ENCODE measurements at places on chromosomes 6 and 20.
A peak's percentile ranks its signal among the peaks of the same experiment; 100 is the strongest.

DNA sequence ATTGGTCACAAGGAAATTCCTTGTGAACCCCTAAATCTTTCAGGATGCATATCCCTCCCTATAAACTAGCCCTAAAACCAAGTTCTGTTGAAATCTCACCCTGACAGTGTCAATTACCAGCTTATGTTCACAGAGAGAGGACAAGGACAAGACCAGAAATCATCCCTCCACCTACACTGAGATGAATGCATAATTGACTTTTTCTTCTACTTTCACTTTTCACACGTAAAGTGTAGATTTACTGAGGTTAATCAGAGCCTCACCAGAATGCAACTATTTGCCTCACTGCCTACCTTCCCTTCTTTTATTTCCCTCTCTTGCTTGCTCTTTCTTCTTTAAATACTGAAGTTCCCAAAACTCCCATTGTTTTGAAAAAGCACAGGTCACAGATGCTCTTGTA, 15.3 kb upstream of the NKAIN2 start:
- no peaks in the 10 kb centered on the region for H3K27me3 ChIP-seq
- H3K4me1 ChIP-seq = no peaks in the 10 kb centered on the region
- no peak overlapping the region for H3K4me3 ChIP-seq
- no peak overlapping the region for H3K27ac ChIP-seq
- H3K36me3 ChIP-seq = no peaks in the 10 kb centered on the region

- H3K4me3 ChIP-seq = no peak overlapping the region
- DNase-seq = no peak
- H3K36me3 ChIP-seq = no peaks in the 10 kb centered on the region
Observed at GRCh38 chr6:53608396-53608795, 57.2 kb downstream of the KLHL31 start.

DNA sequence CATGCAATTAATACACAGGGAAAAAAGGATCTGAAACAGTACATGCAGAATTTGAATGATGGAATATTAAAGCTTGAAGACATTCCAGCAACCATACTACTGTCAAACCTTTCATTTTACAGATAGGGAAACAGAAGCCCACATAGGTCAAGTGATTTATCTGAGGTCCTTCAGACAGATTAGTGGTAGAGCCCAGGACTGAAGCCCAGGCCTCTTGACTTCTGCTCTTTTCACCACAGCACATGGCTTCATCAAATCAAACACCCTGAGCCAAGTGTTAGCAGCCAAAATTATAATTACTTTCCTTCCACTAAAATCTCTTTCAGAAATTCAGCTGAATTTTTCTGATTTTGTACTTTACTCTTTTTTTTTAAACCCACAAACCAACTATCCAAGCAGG, 435.6 kb upstream of the RUNX2 start:
- H3K36me3 ChIP-seq = peaks cover 5% of the 10 kb centered on the region
- H3K4me1 ChIP-seq = no peaks in the 10 kb centered on the region
- no peak for DNase-seq

- H3K27ac ChIP-seq = no peak overlapping the region
- H3K4me3 ChIP-seq = no peak overlapping the region
- no peaks in the 10 kb centered on the region for H3K36me3 ChIP-seq
- DNase-seq = no peak
- no peaks in the 10 kb centered on the region for H3K27me3 ChIP-seq
- H3K4me1 ChIP-seq = no peaks in the 10 kb centered on the region
Observed at GRCh38 chr6:4463236-4463635, 313.0 kb upstream of the CDYL start.

DNA sequence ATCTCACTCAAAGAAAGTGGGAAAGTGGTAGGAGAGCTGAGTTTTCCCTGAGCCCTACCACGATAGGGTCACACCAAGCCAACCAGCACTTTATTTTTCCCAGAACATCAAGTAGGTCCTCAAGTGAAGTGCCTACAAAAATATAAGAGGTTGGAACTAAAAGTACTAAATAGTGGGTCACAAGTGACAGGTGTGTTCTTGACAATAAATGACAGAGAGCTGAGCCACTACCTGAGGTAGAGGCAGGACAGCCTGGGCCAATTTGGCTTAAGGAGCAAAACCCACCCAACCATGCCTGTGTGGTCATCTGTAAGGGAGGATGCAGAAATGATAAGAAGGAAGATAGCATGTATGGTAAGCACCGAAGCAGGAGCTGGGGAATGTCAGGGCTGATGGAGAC, 154.8 kb upstream of the SSTR4 start:
- H3K36me3 ChIP-seq = no peaks in the 10 kb centered on the region
- DNase-seq = no peak
- no peak overlapping the region for H3K4me3 ChIP-seq
- H3K4me1 ChIP-seq = no peaks in the 10 kb centered on the region
- no peaks in the 10 kb centered on the region for H3K27me3 ChIP-seq

GRCh38 chr6:137685798-137686375, 181.2 kb upstream of the TNFAIP3 start:
- DNase-seq = no peak
- peaks cover 7% of the 10 kb centered on the region for H3K36me3 ChIP-seq
- H3K4me3 ChIP-seq = no peak overlapping the region
- H3K27ac ChIP-seq = no peak overlapping the region

DNA sequence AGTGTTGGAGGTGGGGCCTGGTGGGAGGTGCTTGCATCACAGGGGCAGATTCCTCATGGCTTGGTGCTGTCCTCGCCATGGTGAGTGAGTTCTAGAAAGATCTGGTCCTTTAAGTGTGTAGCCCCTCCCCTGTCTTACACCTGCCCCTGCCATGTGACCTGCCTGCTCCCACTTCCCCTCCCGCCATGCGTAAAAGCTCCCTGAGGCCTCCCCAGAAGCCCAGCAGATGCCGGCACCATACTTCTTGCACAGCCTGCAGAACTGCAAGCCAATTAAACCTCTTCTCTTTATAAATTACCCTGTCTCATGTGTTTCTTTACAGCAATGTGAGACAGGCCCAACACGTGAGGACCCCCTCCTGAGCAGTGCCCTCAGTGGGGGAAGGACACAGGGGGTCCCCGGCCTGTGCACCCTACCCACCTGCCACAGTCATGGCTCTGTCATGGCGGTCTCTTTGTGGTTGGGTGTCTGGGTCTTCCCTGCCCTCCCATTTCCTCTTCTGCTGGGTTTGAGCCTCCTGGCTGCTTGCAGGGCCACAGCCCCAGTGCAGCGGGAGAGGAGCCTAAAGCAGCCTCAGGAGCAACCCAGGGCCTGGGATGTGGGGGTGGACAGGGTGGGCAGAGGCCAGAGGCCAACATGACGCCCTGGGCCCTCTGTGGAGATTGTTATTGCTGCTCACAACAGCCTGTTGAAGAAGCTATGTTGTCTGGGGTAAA, 87.2 kb upstream of the QKI start:
- no peak overlapping the region for H3K4me3 ChIP-seq
- peaks cover 8% of the 10 kb centered on the region for H3K27me3 ChIP-seq
- no peak for DNase-seq
- no peaks in the 10 kb centered on the region for H3K36me3 ChIP-seq

DNA sequence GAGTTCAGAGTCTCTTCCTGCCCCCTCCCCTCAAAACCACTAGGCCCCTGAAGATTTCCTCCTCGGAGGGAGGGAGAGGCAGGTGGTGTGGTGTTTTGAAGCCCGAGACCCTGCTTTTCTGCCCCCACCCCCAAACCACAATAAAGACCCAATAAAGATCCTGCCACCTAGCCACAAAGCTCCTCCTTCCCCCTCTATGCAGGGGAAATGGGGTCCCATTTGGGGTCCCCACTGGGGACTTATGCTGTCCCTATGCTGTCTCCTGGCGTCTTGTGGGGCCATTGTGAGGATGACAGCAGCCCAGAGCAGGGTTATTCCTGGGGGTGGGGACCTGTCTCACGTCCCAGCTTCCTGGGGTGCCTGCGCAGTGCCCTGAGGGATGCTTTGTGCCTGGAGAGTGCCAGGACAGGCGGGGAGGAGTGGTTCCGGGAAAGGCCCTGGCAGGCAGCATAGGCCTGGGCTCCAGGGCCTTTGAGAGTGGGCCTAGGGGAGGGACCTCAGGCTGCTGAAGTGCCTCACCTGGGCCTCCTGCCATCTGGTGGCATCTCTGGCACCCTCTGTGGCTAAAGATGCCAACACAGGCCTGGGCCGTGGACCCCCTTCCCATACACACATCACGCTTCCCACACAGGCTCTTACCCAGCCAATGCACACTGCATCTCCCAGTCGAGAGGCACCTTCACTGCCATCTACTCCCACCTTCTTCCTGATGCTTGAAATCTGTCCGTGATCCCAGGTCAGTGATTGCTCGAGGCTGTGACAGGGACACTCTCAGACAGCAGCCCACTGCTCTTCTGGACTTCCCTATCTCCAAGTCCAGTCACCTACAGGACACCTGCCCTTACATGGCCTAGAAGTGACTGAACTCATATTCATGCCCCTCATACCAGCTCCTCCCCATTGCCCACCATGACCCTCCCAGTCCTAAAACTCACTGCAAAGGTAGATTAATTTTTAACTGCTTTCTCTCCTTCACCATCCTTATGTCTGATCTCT, 7.9 kb upstream of the ARMC12 start:
- H3K27me3 ChIP-seq = no peaks in the 10 kb centered on the region
- no peaks in the 10 kb centered on the region for H3K36me3 ChIP-seq
- DNase-seq = peak; percentile 28
- H3K4me3 ChIP-seq = peak overlapping the region; percentile 79
- peaks cover 64% of the 10 kb centered on the region for H3K4me1 ChIP-seq

GRCh38 chr20:39048000-39048696, 86.0 kb downstream of the DHX35 start:
- H3K4me3 ChIP-seq = peak overlapping the region; percentile 24
- H3K36me3 ChIP-seq = no peaks in the 10 kb centered on the region
- DNase-seq = peak; percentile 71
- H3K4me1 ChIP-seq = peaks cover 6% of the 10 kb centered on the region
- peaks cover 4% of the 10 kb centered on the region for H3K27me3 ChIP-seq

DNA sequence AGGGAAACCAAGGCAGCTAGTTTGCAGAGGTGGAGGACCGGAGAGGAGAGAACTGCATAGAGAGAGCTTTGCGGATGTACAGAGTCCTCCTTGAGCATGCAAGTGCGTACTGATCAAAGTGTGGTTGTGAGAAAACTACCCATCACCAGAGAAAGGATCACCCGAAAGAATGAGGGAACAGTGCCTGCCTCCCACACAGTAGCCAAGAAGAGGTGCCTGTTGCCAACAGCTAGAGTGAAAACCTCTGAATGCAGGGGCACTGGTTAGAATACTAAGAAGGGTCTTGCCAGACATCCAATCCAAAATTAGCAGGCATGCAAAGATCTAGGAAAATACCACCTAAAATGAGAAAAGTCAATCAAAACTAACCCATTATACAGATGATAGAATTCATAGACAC, 166.6 kb upstream of the AKAP12 start:
- no peaks in the 10 kb centered on the region for H3K27me3 ChIP-seq
- H3K4me1 ChIP-seq = no peaks in the 10 kb centered on the region
- H3K4me3 ChIP-seq = no peak overlapping the region
- no peak for DNase-seq

DNA sequence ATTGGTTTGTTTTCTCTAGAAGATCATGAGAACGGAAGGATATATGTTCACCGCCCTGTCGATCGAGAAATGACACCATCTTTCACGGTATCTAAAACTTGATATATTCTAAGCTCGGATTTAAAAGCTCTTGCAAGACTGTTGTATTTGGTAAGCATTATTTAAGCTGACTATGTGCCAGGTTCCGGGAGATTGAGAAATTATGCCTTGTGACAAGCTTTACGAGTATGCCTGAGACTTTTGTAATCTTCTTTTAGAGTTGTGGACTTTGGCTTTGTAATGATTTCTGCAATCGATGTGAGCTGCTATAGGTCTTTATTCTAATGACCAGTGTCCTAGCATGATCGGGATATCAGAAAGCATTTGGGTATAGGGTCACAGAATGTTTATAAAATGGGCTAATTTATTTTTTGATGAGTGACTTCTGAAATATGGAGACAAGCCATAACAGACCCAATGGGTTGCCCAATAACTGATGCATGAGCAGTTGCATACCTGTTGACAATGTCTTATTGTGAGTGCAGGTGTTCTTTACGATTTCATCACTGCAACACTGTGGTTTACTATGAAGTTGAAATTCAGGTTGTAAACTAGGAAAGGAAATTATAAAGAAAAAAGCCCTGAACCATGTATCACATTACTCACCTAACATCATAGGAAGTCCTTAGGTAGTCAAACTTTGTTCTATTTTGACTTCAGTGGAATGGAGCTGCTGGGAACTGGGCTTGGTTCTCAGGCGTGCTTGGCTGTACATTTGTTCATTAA, 14.0 kb downstream of the CDH26 start:
- DNase-seq = no peak
- H3K4me3 ChIP-seq = no peak overlapping the region
- H3K4me1 ChIP-seq = no peaks in the 10 kb centered on the region
- H3K27ac ChIP-seq = no peak overlapping the region

DNA sequence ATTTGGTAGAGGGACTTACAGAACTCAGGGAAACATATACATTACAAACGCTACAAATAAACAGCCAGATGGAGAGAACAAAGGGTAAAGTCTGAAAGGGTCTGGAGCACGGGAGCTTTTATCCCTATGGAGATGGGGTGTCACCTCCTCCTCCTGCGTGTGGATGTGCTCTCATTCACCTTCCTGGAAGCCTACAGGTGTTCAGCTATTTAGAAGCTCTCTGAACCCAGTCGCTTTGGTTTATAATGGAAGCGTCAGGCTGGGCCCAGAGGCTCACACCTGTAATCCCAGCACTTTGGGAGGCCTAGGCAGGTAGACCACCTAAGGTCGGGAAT, 17.7 kb upstream of the ITCH start:
- H3K27me3 ChIP-seq = no peaks in the 10 kb centered on the region
- no peak for DNase-seq
- peaks cover 5% of the 10 kb centered on the region for H3K4me1 ChIP-seq

- H3K36me3 ChIP-seq = peaks cover 15% of the 10 kb centered on the region
- H3K27ac ChIP-seq = peak overlapping the region; percentile 99
- peak; percentile 21 for DNase-seq
- peak overlapping the region; percentile 84 for H3K4me3 ChIP-seq
Observed at GRCh38 chr20:57628047-57628961, 8.1 kb upstream of the ZBP1 start.

- no peak for DNase-seq
- no peaks in the 10 kb centered on the region for H3K4me1 ChIP-seq
- no peaks in the 10 kb centered on the region for H3K36me3 ChIP-seq
- no peaks in the 10 kb centered on the region for H3K27me3 ChIP-seq
Observed at GRCh38 chr6:161949531-161949930, 675.7 kb upstream of the AGPAT4 start.

DNA sequence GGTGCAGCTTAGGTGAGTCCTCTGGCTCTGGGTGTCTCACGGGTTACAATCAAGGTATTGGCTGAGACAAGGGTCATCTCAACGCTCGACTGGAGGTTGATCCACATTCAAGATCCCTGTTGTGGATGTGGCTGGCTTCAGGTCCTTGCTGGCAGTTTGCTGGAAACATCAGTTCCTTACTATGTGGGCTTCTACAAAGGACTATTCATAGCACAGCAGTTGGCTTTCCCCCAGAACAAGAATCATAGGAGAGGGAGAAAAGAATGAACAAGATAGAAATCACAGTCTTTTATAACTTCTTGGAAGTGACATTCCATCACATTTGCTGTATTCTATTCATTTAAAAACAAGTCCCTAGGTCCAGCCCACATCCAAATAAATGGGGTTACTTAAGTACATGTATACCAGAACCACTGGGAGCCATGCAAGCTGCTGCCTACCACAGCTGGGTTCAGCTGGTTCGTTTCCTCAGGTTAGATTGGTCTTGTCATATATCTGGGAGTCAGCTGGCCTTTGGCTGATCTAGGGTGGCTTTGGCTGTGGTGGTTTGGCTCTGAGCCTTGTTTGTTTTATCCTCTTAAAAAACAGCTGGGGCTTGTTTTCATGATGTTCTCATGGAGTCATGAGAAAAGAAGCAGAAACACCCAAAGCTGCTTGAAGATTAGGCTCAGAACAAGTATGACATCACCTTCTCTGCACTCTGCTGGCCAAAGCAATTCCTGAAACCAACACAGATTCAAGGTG, 433.2 kb upstream of the SPTLC3 start:
- no peaks in the 10 kb centered on the region for H3K27me3 ChIP-seq
- no peak for DNase-seq
- H3K27ac ChIP-seq = no peak overlapping the region
- no peaks in the 10 kb centered on the region for H3K36me3 ChIP-seq
